ENCODE measurements at places on chromosomes 6 and 20.
A peak's percentile ranks its signal among the peaks of the same experiment; 100 is the strongest.

- no peak for DNase-seq
Measured at GRCh38 chr6:42104095-42104803, 38.2 kb downstream of the C6orf132 start.

- no peak for DNase-seq
Measured at GRCh38 chr6:125918230-125918629, 38.3 kb upstream of the HINT3 start.

DNA sequence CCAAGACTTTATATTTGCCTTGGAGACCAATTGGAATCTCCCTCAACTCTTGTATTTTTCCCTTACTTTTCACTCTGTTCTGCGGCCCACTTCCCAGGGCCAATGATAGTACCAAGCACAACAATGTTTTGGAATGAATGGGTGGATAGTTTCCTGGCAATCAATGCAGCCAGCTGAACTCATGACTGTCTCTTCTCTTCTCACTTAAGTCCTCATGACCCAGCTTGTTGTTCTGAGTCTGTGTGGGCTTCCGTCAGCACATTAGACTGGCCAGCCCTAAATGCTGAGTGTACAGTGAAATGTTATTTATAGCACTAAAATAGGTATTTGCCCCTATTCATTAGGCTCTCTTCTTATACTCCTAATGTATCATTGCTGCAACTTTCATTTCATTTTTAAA is 5.6 kb upstream of the MBOAT1 start:
- DNase-seq: no peak

- DNase-seq: no peak
Measured at GRCh38 chr20:15556869-15557268, 1016.4 kb downstream of the KIF16B start.

GRCh38 chr6:53805016-53805415 is 10.2 kb downstream of the LRRC1 start:
- no peak for DNase-seq

- no peak for DNase-seq
Measured at GRCh38 chr20:62361799-62362589, 5.1 kb downstream of the LAMA5 start.

DNA sequence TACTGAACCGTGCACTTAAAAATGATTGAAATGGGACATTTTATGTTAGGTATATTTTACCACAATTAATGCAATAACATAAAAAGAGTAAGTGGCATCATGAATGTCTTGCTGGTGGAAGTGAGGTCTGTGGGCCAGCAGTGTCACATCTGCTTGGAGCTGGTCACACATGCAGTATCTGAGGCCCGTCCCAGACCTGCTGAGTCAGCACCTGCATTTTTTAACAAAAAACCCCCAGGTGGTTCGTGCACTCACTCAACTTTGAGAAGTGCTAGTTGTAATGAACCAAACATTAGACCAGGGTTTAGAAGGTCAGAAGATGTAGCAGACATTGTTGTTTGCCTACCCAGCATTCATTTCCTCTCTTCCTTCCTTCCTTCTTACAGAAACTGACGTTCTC is 21.0 kb downstream of the BANF2 start:
- no peak for DNase-seq

DNA sequence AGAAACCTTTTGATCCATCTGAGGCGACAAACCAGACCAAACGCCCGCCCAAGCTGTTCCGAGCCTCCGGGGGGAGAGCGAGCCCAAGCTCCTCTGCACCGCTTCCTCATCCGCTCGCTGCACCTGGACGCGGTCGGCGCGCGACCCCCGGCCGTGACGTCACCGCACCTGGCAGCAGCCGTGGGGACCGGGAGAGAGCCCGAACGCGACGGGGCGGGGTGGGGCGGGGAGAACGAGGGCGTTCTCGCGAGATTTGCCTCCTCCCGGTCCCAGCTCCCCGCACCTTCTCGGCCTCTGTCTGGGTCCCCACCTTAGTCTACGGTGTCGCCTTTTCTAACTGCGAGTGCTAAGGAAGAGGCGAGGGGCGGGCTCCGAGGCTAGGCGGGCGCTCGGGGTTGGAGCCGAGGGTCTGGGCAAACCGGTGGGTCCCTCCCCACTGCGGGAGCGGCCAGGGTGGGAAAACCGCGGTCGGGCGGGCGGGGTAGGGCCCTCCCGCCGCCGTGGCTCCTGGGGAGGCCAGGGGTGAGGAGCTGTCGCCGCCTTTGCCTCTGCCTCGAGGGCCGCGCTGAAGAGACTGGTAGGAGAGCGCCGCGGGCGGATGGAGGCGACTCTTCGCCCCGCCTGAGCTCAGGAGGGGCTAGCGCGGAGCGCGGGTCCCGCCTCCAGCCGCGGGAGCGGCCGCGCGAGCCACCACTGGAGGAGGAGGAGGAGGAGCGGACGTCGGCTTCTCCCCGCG is at the start of gene CD2AP:
Gene CD2AP (plus strand): TSS at position 293 of the 736 bp plus-strand sequence. CDS start 456 bp downstream, outside the sequence.
- peak; percentile 52 for DNase-seq

- DNase-seq: no peak
Measured at GRCh38 chr6:133079901-133080300, 161.3 kb upstream of the EYA4 start.

DNA sequence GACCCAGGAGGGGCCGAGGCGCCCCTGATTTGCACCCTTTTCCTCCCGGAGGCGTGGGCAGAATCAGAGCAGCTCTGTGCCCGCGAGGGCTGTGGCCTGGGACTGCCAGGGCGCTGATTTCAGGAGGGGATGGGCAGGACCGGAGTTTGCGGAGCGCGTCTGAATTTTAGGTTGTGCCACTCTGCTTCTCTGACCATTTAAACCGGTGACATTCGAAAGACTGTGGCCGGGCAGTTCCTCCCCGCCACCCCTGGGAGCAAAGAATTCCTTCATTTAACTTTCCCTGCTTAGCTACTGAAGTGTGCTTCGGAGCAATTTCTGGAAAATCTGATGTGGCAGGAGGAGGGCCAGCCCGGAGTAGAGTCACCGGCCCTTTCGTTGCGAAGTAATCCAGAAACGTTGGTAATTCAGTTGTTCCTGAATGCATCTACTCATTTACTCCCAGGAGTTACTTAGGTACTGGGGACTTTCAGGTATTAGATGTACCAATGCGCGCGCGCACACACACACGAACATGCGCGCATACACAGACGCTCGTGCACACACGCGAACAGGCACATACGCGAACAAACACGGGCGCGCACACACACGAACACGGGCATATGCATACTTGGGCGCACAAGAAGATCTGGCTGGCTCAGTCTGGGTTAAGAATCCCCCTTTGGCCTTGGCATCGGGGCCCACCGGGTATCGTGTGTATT is 568 bp downstream of the CCDC170 start:
- no peak for DNase-seq

GRCh38 chr6:154602296-154602695 is 91.8 kb upstream of the CNKSR3 start:
- DNase-seq: no peak

DNA sequence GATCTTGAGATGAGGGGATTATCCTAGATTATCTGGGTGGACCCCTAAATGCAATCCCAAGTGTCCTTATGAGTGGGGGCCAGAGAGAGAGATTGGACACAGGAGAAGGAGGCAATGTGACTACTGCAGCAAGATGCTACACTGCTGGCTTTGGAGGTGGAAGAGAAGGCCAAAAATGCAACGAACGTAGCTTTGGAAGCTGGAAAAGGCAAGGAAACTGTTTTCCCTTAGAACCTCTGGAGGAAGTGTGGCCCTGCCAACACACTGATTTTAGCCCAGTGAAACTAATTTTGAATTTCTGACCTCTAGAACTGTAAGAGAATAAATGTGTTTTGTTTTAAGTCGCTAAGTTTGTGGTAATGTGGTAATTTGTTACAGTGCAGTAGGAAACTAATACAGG is 15.7 kb downstream of the PPARD start:
- DNase-seq: no peak

DNA sequence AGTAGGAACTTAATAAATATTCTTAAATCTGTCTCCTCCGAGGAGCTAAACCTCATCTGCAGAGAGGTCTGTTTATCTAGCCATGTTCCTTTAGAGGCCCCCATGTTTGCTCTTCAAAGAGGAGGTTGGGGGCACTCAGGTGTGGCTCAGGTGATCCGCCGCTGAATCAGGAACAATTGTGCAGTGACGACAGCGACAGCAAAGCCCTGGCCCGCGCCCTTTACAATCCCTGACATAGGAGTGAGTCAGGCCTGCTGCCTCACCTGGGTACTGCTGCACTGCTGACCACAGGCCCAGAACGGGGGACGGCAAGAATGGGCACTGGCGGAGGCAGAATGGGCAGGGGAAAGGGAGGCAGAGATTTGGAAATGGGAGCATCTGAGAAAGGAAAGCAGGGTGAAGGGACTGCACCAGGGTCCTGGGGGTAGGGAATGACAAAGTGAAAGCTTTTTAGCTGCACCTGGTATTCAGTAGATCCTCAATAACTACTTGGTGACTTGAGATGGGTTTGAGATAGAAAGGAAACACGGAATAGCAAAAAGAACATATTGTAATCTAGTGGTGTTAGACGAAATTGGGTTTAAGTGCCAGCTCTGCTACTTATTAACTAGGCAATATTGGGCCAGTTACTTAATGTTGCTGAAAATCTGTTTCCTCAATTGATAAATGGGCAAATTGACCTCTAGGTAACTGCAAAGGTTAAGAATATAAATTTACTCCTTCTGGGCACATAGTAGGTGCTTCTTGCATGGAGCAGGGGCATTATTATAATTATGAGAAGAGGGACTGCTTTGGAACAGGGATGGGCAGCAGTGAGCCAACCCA is 5.4 kb upstream of the IER3 start:
- no peak for DNase-seq

GRCh38 chr20:54250691-54251090 is 42.8 kb downstream of the PFDN4 start:
- no peak for DNase-seq

DNA sequence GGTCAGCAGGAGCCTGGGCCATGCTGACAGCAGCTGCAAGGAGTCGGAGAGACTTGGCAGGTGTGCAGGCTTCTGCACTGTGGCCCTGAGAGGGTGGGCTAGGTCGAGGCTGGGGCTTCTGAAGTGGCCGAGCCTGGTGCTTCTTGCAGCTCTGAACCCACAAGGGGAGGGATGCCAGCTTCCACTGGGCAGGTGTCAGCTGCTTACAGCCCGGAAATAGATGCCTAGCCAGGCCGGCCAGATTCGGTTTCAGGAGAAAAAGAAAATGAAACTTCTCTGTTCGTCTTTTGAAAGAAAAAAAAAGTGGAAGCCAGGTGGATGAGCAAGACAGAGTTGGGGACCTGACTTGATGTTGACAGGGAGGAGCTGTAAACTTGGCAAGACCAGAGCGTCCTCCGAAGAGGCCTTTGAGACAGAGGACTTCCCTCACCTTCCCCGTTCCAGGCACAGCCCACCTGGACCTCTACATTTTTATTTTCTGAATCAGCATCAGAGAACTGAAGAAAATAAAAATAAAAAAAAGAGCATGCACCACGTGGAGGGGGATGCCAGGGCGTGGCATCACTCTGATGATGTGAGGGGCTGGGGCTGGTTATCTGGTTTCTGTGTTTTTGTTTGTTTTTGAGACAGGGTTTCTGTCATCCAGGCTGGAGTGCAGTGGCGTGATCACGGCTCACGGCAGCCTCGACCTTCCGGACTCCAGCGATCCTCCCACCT is at the start of gene ZBP1:
Gene ZBP1 (minus strand): TSS at position 153 of the 717 bp plus-strand sequence. CDS start 131 bp downstream, at position 22.
- DNase-seq: no peak

- no peak for DNase-seq
Measured at GRCh38 chr20:63314015-63314471, 21.1 kb downstream of the COL20A1 start.

DNA sequence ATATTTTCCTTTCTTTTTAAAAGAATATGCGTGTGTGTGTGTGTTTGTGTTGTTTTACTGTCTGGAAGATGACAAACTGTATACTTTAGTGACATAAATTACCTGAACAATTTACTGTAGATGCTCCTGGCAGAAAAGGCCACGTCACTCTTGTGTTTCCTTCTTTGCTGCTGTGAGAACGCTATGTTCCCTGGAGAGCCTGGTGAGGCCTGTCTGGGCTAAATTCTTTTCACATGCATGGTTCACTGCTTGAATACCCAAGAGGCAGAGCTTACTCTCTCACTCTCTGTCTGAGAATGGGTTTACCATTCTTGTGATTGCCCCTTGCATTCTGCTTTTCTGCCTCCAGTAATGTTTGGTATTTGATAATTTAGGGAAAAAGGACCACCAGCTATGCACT is 64.3 kb downstream of the EDN1 start:
- no peak for DNase-seq

GRCh38 chr6:72627539-72627938 is 5.7 kb downstream of the KCNQ5 start:
- no peak for DNase-seq

GRCh38 chr6:84639396-84639795 is 125.0 kb downstream of the TBX18 start:
- no peak for DNase-seq

GRCh38 chr6:70414813-70415212 is 1.5 kb downstream of the FAM135A start:
- no peak for DNase-seq

DNA sequence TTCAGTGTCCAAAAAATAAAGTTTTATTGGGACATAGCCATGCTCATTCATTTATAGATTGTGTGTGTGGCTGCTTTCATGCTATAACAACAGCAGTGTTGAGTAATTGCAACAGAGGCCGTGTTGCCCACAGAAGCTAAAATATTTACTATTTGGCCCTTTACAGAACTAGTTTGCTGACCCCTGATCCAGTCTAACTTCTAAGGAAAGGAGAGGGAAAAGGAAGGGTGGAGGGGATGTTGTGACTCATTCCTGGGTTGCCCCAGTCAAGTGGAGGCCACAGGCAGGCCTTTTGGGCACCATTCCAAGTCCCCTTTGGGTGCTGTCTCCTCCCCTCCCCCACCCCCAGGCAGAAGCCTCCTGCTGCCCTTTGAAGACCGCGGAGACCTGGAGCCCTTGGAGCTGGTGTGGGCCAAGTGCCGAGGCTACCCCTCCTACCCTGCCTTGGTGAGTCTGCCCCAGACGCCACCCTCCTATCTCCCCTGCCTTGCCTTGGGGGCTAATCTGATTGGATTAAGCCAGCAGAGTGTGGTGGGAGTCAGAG is 28.4 kb downstream of the BRPF3 start:
- DNase-seq: no peak

DNA sequence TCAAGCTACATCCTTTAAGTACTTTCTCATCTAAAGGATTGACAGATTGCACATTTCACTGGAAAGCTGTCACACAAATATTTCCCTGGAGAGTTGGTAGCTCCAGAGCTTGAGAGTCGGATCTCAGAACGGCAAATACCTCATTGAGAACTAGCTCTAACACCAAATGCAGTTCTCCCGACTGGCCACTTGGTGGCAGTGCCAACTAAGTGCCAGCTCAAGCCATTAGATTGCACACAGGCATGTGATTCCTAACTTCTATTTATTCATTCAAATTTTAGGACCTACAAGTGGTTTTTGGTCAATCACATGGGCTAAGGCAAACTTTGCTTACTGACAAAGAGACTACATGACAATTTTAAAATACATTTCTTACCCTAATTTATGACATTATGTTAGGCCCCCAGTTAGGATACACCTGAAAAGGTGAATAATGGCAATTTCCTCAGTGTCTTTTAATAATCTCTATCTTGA is 7.9 kb upstream of the MCHR2 start:
- DNase-seq: peak; percentile 22

DNA sequence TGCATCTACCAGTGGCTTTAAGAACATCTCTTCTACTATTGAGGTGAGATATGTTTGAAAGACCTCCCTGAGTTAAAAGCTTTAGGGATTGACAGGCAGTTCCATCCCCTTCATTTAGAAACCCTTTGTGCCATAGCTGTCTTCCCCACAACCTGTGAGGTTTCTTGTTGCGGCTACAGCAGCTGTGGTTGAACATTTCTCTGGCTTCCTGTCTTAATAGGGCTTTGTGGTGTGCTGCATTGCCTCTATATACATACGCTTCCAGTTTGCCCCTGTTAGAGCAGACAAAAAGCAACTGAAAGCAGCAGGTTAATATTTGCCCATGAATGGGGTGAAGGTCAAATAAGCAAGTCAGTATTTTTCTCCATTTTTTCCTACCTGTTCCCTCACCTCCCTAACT is 210.2 kb downstream of the TMEM200A start:
- DNase-seq: no peak

- no peak for DNase-seq
Measured at GRCh38 chr20:53381568-53382262, 211.9 kb downstream of the ZNF217 start.

Data from NCI-H187 treated with DMSO at 0.1 percent for 48 hours (cell line).